Cortex of kidney (tissue), 1 donor: ENCODE measurements at places on chromosomes 3 and 15.

DNA sequence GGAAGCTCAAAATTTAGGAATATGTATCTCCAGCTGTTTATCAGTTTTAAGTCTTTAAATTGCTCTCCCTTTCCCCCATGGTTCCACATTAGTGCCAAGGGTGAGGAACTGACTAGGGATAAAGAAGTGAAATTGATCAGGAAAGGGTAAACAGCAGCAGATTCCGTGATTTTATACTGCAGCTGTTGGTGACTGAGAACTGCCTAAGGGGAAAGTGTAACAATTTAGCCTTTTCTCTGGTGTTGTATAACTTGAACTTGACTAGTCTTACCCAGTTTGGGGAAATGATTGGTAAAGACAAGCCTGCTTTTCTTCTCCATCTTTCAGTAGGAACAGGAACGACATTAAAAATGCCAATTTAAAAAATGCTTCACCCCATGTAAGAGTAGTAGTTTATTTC lies 5.0 kb downstream of the SPRED1 start:
- DNase-seq = no peak

DNA sequence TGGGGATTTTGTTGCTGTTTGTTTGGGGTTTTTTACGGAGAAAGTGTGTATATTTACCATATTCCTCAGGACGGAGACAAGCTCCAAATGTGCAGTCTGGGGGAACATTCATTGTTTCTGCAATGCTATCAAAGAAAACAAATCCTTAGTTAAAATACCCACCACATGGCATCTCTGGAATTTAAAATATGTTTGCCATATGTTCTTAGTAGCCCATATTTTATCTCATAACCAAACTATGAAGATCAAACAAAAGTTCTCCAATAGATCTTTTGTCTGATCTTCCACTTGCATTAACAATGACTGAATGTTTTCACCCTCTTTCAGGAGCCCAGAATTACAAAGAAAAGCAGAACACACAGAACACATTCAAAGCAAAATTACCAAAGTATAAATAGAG lies 35.3 kb downstream of the EFHB start:
- DNase-seq = no peak

DNA sequence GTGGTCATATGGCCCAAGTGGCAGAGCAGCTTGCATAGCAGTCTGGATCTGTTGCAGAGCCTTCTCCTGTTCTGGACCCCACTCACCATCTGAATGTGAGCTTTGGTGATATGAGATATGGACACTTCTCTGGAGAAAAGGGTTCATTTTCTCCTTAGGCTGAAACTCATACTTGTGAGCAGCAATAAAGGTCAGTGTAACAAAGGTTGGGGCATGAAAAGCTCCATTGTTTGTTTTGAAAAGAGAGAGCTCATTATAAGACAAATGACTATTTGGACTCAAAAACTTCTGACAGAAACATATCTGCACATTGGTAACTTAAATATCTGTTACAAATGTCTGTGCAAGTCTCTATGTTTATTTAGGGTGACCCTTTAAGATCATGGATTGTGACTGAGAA lies 517.3 kb downstream of the MFSD1 start:
- no peak for DNase-seq

DNA sequence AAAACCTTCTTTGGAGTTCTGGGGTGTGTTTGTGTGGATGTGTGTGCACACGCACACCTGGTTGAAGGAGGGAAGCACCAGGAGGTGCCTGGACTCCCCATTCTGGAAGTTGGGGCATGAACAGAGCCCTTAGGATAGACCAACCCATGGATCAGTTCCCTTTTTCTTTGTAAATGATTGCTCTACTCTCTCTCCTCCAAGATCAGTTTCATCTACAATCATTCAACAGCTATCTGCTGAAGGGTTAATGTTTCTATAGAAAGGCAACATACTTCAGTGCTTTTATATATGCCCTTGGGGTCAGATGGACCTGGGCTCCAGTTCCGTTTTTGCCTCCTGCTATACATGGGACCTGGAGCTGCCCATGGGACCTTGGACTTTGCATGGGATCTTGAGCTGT lies 352.1 kb upstream of the CFAP20DC start:
- no peak for DNase-seq

- no peak for DNase-seq
Observed at GRCh38 chr3:101229681-101230080, 90.7 kb downstream of the IMPG2 start.

GRCh38 chr3:52682016-52682415 lies 3.7 kb downstream of the PBRM1 start:
- no peak for DNase-seq

- DNase-seq = no peak
Observed at GRCh38 chr3:85426121-85426520, 467.3 kb downstream of the CADM2 start.

- no peak for DNase-seq
Observed at GRCh38 chr3:35262406-35262805, 376.9 kb upstream of the ARPP21 start.

DNA sequence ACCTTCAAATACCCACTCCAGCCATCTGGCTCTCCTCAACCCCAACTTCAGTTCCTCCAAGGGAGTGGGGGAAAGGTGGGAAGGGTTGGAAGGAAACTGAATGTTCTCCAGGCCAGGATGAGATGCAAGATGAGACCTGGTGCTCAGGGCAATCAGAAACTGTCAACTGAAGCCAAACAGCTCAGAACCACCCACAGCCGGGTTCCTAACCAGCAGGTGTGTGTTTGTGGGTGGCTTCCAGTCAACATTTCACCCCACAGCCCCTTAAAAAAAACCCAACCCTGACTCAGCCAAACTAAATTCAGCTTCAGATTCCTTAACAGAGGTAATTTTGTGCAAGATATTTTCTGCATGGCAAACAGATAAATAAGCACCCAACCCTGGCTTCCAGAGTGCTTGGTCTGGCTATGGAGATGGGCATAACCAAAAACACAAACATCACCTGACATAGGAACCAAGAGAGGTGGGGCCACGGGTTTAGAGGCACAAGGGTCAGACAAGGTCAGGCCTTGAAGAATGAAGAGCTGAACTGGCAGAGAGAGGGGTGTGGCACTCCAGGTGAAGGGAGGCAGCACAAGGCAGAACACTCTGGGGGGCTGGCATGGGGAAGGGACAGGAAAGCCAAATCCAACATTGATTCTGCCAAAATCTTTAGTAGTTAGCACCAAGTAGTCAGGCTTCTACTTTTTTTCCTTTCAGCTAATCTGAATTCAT lies 34.7 kb downstream of the ZNF445 start:
- DNase-seq = no peak

GRCh38 chr3:193816656-193817311 lies 223.8 kb downstream of the OPA1 start:
- DNase-seq = no peak
